ENCODE measurements at places on chromosomes 7 and 10. TPM values are rescaled to one million over a fixed set of nuclear protein-coding genes. Genes with fewer than 3 reads are reported as not detected.
A peak's percentile ranks its signal among the peaks of the same experiment; 100 is the strongest.

- DNase-seq: no peak
These were observed 20.1 kb upstream of the EN2 start for GRCh38 chr7:155437836-155438235.

Gene IKZF1
- total RNA-seq: not detected

- DNase-seq: no peak
These were observed 33.6 kb upstream of the SLC26A4 start for GRCh38 chr7:107627002-107627401.

GRCh38 chr7:143882604-143883078 is 19.3 kb downstream of the TCAF1 start:
- DNase-seq: no peak

DNA sequence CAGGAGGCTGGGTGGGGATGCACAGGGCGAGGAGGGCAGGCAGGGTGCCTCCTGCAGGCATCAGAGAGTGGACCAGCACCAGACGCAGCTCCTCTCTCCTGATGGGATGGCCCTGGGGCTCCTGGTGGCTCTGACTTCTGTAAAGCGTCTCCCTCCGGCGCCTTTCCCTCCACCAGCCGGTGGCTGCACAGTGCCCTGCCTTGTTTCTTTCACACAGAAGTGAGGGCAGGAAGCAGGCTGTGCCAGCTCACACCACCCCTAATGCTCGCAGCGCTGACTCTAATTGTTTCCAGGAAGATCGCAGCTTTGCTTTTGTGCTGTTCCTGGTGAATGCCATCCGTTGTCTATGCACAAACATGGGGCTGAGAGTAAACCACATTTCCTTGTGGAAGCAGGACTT is 152.3 kb upstream of the LANCL2 start:
- no peak for DNase-seq

Gene MMP21
- not detected for total RNA-seq

DNA sequence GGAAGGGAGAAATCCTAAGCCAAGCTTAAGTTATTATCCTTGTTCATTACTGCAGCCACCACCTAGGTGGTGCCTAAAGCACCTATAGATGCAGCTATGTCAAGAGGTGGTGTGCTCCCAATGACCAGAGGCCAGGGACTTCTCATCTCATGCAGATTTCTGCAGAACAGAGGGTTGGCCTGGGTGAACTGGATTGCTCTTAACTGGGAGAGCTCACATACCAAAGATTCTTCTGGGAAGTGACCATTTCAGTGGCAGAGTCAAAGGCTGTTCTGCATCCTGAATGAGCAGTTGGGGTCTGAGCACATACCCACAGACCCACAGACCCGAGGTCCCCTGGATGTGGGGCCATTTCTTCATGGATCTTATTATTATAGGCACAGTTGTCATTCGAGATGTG is 2.1 kb upstream of the CRHR2 start:
- no peak for DNase-seq

- DNase-seq: no peak
These were observed 126.4 kb upstream of the LRRTM3 start for GRCh38 chr10:66799474-66799873.

DNA sequence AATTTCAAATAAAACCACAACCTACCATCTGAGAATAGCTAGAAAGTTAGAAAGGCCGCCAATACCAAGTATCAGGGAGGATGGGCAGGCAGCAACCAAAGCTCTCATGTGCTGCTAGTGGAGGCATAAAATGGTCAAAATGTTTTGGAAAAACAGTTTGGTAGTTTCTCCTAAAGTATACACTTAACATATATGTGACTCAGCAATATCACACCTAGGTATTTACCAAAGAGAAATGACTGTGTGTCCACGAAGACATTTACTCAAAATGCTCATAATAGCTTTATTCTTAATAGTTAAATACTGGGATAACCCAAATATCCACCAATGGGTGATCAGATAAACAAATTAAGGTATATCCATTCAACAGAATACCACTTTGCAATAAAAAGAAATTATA is 14.3 kb downstream of the RHEB start:
- DNase-seq: no peak

DNA sequence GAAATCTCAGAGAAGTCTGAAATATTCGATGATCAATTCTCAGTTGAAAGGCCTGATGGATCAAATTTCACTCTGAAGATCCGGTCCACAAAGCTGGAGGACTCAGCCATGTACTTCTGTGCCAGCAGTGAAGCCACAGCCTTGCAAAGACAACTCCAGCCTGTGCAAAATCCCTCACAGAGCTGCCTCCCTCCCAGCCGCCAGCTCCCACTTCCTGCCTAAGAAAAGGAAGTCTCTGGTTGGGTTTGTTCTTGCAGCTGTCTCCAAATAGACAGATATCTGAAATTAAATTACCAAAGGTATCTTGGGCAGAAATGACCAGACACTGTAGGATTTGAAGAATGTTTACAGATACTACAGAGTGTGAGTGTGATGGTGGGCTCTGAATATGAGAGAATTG is 43.4 kb upstream of the PRSS58 start:
- no peak for DNase-seq

Gene IL2RA
- total RNA-seq: not detected

Gene EPO
- 0.41 TPM for total RNA-seq

DNA sequence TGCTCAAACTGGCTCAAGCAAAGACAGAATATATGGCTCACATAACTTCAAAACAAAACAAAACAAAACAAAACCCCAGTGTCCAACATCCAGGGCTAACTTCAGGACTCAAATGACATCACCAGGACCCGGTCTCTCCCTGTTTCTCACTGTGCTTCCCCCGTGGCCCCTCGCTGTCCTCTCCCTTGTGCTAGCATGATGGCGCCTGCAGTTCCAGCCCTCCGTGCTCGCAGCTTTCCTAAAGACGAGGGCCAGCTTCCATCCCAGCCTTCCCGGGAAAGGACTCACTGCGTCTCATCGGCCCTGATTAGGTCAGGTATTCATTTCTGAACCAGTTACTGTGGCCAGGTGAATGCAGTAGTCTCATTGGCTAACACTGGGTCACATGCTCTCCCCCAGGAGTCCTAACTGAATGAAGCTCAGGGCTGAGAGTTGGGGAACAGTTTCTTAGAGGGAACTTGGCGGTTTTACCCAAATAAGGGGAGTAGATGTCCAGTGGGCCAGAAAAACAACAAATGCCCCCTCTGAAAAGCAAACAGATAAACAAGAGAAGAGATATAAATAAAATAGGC is 33.0 kb upstream of the CTBP2 start:
- DNase-seq: no peak

DNA sequence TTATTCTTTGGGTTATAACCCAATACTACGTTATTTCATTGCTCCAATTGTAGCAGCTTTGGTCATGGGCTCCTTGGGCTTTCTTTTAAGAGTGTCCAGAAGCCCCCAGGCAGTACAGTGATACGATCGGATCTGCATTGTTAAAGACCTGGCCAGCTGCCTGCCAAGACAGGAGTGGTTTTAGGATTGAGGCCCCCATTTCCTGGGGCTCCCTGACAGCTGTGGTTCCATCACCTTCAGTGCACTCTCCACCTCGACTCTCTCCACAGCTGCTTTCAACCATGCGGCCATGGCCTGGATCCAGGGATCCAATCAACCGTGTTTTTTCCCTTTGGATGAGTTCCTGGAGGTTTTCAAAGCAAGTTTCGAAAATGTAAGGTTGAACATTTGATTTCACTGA is 123.4 kb upstream of the BTBD16 start:
- no peak for DNase-seq

GRCh38 chr10:71805776-71806703 is 32.7 kb upstream of the VSIR start:
- DNase-seq: peak; percentile 10

Gene HOXA10
- 4.8 TPM for total RNA-seq

Gene PIK3AP1
- 0.10 TPM for total RNA-seq

GRCh38 chr10:76398043-76398710 is 966.8 kb downstream of the LRMDA start:
- no peak for DNase-seq

Gene GATA3
- 8.3 TPM for total RNA-seq

DNA sequence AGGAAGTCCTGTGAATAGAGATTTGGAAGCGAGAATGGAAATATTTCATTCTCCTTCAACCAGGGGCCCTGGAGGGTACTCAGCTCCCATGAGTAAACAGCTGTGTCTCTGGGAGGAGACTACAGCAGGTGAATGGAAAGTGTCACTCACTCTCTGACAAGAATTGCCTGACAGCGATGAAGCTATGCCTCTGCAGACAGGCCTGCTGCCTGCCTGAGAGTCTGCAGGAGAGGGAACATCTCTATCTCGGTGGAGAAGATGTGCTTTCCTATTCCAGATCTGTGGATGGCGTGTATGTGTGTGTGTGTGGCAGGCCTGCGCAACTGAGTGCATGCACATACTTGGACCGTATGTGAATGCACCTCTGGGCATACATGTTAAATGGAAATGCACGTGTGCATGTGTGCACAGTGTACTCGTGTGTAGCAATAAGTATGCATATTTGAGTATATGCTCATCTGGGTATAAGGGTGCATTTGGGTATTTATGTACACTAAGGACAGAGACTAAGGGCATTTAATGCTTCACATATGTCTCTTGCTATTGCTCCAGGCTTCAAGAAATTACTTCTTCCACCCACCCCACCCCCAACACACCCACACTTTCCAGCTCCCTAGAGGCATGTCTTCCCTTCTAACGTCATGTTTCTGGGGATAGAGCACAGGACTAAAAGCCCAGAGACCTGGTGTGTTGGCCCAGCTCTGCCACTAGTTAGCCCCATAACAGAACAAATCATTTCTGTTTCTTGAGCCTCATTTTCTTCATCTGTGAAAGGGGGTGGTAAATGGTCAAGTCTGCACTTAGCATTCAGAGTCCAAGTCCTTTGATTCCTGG is 4.6 kb upstream of the ADCYAP1R1 start:
- DNase-seq: no peak

- no peak for DNase-seq
These were observed 278.1 kb downstream of the DPP6 start for GRCh38 chr7:154330318-154330717.

DNA sequence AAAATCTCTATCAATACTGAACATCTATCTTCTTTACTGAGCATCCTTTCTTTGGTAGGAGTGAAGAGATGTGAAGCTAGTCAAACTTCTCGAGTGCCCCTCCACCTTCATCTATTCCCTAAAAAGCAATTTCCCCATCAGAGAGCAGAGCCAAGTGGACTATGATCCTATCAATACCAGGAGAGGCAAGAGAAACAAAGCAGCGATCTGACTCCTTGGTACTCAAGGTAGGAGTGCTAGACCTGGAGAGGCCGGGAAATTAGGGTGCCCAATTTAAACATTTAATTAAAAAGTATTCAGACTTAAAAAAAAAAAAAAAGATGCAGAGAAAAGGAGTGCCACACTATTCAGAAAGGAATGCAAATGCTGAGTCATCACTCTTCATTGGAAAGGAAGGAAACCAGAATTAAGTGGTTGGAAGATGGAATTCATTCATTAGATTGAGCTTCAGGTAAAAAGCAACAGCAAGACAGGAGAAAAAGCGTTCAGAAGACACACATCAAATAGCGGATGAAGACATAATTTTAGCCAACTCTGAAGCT is 1.6 kb downstream of the TIAL1 start:
- DNase-seq: no peak

DNA sequence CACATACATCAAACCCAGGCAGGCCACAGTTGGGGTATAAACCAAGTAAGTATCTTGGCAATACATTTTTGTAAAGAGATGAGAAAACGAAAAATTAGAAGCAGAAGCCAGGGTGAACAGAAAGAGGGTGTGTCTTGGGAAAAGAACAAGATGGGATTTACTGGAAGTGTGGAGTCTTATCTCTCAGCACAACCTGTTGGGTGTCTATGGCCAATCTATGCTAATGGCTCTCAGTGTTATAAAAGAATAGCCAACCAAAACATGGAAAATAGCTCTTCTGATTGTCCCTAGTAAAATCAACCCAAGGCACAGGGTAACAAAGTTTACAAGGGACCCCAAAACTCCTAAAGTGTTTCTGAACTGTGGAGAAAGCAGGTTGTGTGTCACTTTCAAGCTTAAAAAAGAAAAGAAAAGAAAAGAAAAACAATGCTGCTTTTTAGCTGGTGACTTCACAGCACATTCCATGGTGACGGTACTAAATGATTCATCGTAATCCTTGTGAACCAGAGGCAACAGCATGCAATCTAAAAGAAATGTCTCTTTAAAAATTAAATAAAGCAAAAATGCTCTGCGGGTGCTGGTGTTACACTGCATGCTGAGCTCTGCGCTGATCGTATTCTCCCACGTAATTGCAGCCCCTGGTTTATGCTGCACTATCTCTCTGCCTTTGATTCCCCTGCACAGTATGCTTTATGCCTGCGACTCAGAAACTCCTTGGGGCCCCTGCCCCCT is 100.8 kb downstream of the C10orf90 start:
- peak; percentile 55 for DNase-seq

GRCh38 chr7:135653340-135654080 is 8.8 kb upstream of the STMP1 start:
- DNase-seq: no peak

Gene CDH23
- not detected for total RNA-seq

Gene VAX1
- 0.14 TPM for total RNA-seq

Gene ANKRD30A
- total RNA-seq: not detected

DNA sequence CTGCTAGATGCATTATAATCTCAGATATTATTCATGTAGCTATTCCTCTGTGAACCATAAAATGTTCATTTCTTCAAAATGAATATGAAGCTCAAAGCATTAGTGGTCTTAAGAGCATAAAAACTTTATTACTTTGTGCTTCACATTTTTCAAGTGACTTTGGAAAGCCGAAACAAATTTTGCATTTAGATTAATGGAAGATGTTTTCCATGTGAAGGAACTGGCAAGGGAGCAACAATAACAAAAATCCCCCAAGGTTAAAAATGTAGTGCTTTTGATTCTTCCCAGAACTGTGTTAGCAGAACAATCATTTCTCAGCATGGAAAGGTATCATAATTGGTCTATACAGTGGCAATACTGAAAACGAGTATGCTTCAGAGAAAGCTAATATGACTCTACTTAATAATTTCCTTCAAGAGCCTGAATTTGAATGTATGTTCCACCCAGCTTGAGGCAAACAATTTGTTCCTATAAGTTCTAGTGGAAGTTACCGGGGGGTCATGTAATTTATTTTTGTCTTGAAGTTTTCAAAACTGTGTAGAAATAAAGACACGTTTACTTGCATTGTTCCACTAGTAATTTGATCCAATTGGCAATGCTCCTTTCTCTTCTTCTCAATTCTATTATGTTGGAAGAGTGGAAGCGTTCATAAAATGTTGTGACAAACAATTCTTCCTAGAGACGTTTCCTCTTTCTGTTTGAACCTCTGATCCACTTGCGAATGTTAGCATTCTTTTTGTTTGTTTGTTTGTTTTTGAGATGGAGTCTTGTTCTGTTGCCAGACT is 665.4 kb downstream of the AUTS2 start:
- no peak for DNase-seq

GRCh38 chr10:78623578-78624215 is 445.1 kb upstream of the ZMIZ1 start:
- DNase-seq: peak; percentile 35

Gene PITX3
- total RNA-seq: not detected

DNA sequence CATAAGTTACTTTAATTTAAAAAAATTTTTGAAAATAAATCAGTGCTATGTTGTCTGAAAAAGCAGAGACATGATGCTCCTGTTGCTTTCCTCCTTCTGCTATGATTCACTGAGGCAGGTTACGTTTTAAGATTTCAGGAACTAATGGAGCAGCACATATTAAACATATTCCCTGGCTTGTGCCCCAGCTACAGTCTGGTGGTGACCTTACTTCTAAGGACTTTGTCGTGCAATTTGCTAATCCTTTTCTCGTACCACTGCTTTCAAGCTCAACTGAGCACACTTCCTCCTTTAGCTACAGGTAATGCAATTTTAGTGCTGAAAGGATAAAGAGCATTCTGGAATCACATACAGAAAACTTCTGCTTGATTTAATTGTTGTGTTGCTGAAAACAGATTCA is 16.2 kb upstream of the PRR15 start:
- DNase-seq: no peak

GRCh38 chr7:80596933-80597517 is 41.4 kb upstream of the CD36 start:
- DNase-seq: no peak

Gene CPXM2
- total RNA-seq: not detected
